ENCODE measurements at places on chromosomes 3 and 15.

DNA sequence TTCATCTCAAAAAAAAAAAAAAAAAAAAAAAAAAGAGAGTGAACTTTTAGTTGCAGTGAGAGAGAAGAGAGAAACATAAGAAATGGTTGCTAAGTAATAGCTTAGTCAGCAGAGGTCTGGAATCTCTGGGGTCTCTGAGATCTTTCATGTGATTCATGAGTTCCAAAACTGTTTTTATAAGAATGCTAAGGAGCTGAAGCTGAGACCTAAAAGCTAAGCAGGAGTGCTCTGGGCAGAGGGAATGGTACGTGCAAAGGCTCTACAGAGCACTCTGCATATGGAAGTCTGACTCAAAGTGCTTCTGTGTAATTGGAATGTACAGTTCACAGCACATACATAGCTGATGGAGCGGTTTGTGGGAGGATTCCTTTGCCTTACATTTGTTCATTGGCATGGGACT lies 66.3 kb upstream of the LRIG1 start:
- no peak for DNase-seq

DNA sequence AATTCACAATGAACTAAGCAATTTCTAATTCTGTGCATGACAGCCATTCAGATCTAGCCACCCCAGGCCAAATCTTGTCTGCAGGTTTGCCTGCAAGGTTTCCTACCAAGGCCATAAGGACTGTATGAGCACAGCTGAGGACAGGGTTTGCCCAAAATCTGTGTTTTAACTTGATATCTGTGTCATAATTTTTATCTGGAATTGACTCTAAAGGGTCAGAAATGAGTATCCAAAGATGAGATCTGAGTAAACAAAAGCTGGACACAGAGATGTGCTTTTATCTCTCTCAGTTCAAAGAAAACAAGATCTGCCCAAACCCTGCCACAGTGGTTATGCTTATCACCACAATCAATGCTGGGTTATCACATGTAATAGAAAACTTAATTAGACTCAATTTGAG lies 154.6 kb upstream of the COL8A1 start:
- DNase-seq: no peak

DNA sequence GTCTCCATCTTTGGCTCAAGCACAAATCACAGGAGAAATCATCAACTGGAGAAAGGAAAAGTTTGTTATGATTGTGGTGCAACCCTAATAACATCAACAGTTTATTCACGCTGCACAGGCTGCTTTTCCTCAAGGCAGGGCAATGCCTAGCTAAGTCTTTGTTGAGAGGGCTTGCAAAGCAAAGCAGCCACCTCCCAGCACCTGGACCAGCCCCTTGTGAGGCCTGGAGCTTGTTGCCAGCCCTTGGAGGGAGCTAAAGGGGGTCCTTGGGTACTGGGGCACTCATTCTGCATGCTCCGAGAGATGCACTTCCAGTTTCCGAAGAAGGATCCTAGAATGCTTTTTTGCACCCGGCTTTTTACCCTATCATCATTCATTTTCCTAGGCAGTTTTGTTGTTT lies 288.2 kb downstream of the CLSTN2 start:
- no peak for DNase-seq

DNA sequence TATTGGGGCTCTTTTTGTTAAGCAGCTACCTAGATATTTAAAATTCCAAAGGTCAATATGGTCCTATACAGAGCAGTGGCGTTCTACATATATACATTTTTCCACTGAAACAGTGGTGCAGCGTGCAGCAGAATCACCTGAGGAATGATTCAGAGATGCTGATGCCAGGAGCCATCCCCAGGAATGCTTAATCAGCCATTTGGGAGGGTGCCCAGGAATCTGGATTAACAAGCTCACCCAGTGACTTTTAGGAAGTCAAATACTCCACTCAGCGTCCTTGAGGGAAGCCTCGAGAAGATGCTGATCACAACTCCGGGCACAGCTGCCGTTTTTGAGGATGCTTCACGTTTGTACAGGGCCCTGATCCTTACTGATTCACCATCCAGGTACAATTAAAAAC lies 82.6 kb upstream of the ARHGEF3 start:
- no peak for DNase-seq

DNA sequence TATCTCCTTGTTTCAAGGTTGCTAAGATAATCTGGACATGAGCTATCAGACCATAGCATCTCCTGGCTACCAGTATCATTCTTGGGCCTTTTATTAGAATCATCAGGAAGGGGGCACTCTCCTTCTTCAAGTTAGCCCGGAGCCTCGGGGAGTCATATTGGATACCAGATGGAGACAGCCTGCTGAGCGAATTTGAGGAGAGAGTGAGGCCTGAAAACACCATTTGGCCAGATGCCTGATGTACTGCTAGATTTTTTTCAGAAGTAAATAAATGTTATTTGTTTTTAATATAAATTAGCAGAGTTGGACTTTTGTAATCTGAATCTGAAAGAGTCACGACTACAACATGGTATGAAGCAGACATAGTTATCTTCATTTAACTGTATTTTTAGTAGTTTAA lies 848.6 kb downstream of the IGSF11 start:
- no peak for DNase-seq

Measured in CD4-positive, alpha-beta T cell treated with Interleukin-17A for 4 hours (primary cell).